ENCODE measurements at places on chromosomes 1 and 21.

DNA sequence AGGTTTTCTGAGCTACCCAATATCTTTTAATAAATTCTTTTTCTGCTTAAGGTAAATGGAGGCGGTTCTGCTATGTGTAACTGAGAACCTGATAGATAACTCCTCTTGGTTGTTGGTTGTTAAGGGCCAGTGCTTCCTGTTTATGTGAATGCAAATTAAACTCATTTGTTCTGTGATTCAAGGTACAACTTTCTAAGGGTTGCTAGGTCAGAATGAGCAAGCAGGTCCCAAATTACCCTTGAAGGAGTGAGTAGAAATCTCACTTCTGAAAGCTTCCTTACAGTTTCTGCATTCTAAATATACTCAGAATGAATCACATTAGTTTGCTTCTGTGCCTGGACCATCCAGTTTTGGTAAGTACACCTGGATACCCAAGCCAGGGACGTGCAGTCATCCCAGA lies 15.5 kb upstream of the FAM78B start:
- no peak for DNase-seq

DNA sequence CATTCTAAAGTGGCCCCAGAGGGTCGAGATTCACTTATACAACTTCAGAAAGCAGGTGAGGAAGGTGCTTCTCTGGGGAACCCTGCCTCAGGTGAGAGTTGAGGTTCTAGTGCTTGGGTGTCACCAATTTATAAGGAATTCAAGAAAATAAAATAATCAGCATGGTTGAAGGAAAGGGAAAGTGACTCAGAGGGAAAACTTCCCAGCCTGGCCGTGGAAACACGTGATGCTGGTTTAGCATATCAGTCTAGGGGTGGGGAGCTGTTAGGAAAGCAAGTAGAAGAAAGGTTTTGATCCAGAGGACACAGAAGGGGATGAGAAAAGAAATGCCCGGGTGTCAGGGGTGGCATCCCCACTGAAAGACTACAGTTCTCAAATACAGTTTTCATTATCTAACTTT lies 37.7 kb upstream of the TMEM125 start:
- DNase-seq, result peak; percentile 72

GRCh38 chr21:25094695-25095094 lies 512.6 kb downstream of the MRPL39 start:
- DNase-seq, result no peak

DNA sequence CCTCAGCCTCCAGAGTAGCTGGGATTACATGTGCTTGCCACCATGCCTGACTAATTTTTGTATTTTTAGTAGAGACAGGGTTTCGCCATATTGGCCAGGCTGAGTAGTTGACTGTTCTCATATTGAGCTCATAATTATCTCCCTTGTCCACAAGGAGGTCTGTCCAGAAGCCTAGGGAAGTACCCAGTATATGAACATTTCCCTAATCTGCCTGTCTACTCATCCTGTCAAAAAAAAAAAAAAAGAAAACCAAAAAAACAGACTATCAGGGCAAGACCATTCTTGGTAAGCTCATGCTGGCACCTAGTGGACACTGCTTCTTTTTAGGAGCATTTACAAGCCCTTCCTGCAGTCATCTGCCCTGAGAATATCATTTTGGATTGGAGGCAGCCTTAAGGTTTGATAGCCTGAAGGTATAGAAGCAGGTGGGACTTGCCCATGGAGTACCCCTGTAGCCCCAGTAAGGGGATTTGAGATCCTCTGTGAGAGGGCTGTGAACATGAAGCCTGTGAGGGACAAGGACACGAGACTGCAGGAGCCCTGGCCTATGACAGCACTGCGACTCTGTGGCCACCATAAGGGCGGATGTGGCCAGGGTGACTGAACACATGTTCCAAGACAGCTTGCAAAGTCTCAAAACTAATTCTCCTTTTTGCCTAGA lies 10.8 kb upstream of the DUSP12 start:
- DNase-seq, result peak; percentile 84

GRCh38 chr1:96764469-96764868 lies 42.9 kb downstream of the PTBP2 start:
- DNase-seq, result no peak

DNA sequence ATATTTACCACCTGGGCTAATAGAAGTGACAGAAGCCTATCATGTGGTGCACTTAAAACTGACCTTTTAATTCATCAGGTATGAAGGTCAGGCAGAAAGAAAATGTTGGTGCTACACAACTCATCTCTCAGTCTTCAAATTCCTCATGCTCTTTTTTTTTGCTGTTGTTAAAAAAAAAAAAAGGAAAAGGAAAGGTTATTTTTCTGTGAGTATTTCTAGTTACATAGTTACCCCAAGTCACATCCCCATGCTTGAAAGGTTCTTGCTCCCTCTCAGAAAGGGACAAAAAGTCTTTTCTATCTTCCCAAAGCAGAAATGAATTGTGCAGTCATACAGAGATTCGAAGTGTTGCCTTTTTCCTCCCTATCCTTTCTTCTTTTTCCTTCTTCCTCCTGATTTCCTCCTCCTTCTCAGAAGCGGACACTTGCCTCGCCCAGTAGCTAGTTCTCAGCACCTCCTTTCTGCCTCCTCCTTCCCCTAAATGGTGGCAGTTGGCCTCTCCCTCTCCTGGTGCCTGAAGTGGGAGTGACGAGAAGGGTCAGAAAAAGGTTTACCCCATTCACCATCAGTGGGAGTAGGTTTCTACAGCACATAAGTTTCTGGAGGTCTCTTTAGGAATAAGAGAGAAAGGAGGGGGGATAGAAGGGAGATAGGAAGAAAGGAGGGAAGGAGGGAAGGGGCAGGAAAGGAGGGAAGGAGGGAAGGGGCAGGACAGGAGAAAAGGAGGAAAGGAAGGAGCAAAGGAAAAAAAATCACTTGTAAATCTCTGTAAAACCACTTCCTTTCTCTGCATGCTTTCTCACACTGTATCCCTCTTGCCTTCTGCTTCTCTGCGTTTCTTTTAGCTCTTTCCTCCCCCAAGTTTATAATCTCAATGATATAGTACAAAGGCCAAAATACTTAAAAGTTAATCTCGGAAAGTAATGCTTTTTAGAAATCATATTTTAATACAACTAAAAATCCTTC lies 20.4 kb upstream of the C1orf105 start:
- no peak for DNase-seq

- no peak for DNase-seq
Observed at GRCh38 chr1:23646541-23646940, 45.1 kb upstream of the RPL11 start.

DNA sequence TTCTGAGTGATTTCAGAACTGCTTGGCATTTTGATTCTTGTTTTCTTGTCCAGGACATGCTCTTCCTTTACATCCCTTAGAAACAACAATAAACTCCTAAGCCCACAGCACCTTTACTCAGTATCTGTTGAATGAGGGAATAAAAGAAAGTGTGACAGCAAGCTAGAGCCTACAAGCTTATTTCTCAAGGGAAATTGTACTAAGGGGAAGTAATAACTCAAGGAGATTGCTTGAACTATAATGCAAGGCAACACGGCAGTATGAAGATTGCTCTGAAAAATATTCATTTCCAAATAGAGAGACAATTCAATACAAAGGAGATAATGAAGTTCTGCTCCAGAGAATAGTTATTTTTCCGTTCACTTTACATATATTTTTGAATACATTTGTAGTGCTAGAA lies 6.5 kb downstream of the OR6P1 start:
- DNase-seq, result no peak

DNA sequence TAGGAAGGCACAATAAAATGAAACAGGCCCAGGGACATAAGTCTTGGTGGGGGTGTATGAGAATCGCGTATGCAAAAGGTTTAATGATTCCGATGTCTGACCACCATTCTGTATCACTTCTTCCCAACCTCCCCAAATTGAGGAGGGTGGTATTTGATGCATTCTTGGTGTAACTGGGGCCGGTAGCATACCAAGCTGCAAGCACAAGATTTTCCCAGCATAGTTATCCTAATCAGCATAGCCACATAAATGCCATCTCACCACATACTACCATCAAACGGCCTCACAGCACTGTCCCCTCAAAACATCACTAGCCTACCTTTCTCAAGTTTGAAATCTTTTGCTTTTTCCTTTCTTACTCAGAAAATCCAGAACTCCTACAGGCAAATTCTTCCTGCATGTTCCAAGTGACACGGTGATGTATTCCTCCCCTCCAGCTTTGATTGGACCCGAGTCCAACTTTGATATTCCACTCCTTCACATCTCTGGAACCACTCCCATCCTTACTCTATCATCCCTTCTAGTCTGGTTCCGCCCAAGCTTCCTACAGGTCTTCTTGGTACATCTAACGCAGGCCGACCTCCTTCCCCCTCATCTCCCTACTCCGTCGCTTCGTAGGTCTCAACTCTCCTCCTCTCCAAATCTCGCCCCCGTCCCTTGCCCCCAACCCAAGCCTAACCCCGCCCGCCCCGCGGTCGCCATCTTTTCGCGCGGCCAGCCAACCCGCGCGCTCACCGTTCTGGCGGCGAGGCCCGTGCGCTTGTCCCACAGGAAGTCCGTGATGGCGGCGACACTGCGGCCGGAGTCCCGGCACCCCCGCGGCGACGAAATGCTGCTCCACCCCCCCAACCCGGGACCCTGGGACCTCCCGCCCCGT lies 600 bp downstream of the CLK2 start:
- DNase-seq, result peak; percentile 75

DNA sequence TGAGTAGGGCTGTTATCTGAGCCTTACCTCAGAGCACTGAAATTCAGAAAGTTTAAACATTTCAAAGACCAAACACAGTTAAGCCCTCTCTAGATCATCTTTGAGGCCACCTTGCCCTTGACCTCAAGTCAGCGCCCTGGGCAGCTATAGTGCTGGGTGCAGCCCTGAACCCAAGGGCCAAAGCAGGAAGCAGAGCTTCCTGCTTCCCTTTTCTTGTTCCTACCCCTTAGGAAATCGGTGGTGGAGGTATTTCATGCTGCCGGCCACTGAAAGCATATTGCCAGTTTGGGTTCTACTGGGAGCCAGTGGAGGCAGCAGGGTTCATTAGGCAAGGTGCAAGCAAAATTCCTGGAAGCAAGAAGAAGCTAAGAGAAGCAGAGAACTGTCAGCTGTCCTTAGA lies 26.1 kb downstream of the CD244 start:
- DNase-seq, result no peak

DNA sequence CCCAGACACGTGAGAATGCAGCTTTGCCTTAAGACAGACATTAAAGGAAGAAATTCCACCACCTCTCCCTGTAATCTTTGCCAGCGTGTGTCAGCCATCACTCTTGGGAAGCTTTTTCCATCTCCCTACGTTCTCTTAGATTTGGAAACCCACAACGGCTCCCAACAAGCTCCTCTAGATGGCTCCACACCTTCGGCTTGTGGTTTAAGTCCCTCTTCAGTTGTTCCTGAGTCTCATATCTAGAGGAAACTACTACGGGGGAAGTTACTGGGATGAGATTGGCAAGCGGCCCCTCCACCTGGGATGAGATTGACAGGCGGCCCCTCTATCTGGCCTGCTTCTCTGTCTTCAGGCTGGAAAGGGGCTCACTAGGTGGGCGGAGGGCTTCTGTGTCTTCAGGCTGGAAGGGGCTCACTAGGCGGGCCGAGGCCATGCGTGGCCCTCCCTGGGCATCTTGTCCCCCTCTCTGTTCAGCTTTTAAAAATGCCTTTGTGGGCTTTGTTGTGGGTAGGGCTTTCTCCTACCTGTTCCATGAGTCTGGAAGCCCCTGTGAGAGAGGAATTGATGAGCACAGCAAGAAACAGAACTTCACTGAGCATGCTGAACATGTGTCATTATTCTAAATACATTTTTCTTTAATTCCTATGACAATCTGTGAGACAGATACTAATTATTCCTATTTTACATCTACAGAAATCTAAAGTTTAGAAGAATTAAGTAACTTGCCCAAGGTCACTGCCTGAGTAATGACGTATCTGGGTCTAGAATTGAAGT lies 670.5 kb downstream of the KIF26B start:
- DNase-seq, result peak; percentile 64

DNA sequence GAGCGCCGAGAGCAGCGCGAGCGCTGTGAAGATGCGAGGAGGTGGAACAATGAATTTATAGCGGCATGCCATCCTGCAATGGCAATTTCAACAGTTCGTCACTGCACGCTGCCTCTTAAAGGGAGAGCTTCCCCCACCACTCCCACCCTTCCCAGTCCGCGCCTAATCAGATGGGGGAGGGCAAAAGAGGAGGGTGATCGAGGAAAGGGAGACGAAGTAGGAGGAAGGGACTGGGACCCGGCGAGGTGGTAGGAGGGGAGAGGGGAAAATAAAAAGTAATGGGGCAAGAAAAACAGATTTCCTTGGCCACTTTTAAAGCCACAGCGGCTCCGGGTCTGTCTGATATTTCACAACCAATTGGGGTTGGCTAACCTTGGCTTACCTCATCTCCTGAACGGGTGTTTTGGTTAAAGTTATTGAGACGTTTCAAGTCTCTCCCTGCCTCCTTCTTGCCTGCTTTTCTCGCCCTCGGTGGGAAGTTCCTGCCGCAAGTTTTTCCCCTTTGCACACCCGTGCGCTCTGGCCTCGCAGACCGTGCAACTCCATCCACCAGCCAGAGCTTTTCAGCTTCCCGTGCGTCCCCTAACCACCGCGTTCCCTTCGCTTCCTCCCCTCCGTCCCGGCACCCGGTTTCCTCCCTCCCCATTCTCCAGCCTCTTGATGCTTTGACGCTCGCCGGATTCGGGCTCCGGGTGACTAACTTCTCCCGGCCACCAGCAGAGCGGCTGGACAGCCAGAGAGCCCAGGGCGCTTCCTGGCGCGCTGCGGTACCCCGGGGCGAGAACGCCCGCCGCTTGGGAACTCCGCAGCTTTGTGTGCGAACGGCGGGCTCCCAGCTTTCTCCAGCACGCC lies at the start of gene ADAMTS5:
ADAMTS5 (minus strand) TSS at position 27 of the 852 bp plus-strand sequence. CDS start 697 bp downstream, outside the sequence.
- DNase-seq, result peak; percentile 76

GRCh38 chr21:41603476-41603875 lies 95.5 kb upstream of the TMPRSS2 start:
- DNase-seq, result no peak

GRCh38 chr1:119631086-119631432 lies 17.0 kb downstream of the ZNF697 start:
- DNase-seq, result no peak

- DNase-seq, result no peak
Observed at GRCh38 chr1:225544263-225544662, 108.7 kb downstream of the ENAH start.

DNA sequence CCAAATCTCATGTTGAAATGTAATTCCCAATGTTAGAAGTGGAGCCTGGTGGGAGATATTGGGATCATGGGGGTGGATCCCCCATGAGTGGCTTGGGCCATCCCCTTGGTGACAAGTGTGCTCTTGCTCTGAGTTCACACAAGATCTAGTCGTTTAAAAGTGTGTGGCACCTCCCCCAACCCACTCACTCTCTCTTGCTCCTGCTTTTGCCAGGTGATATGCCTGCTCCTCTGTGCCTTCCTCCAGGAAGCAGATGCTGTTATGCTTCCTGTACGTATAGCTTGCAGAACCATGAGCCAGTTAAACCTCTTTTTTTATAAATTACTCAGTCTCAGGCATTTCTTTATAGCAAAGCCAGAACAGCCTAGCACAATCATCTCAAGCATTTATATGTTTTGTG lies 23.0 kb upstream of the HSPA13 start:
- DNase-seq, result no peak

DNA sequence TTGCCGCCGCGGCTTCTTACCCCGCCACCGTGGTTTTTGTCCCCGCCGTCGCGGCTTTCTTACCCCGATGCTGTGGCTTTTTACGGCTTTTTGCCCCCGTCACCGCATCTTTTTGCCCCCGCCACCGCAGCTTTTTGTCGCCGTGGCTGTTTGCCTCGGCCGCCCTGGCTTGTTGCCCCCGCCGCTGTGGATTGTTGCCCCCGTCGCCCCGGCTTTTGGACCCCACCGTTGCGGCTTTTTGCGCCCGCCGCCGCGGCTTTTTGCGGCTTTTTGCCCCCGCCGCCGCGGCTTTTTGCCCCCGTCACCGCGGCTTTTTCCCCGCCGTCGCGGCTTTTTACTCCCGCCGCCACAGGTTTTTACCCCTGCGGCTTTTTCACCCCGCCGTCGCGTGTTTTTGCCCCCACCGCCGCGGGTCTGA lies 3934.3 kb downstream of the SRGAP2C start:
- DNase-seq, result no peak
